M059J (cell line): ENCODE measurements at places on chromosomes 6 and 20. TPM values are rescaled to one million over a fixed set of nuclear protein-coding genes. Genes with fewer than 3 reads are reported as not detected.

Gene ZC3H12D
- 0.17 and 0.22 TPM in 2 replicates for total RNA-seq

Gene CABLES2
- total RNA-seq, result 10.0 and 19.9 TPM in 2 replicates

Gene LTB
- 2.1 and 4.6 TPM in 2 replicates for total RNA-seq

Gene CSNK2B
- total RNA-seq, result 645 and 1,183 TPM in 2 replicates
